Stimulated activated CD4-positive, alpha-beta T cell treated with anti-CD3 and anti-CD28 coated beads, Interleukin-1b, Interleukin-23, amount 100 ng/mL, for 48 hours (primary cell): ENCODE measurements at places on chromosomes 1 and 21.

GRCh38 chr1:224726441-224727182 lies 110.5 kb downstream of the CNIH3 start:
- no peak for DNase-seq

GRCh38 chr21:23968722-23969647 lies 1638.3 kb downstream of the MRPL39 start:
- peak; percentile 73 for DNase-seq

DNA sequence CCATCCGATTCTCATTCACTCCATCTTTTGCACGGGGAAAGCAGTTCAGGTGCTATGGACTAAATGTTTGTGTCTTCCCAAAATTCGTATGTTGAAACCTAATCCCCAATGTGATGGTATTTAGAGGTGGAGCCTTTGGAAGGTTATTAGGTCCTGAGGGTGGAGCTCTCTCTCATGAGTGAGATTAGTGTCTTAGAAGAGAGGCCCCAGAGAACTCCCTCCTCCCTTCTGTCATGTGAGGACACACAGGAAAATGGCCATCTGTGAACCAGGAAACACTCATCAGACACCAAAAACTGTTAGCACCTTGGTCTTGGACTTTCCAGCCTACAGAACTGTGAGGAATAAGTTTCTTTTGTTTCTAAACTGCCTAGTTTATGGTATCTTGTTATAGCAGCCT lies 15.8 kb upstream of the CCDC190 start:
- no peak for DNase-seq

- DNase-seq: no peak
These were observed 150.6 kb downstream of the CRB1 start for GRCh38 chr1:197418693-197419092.

DNA sequence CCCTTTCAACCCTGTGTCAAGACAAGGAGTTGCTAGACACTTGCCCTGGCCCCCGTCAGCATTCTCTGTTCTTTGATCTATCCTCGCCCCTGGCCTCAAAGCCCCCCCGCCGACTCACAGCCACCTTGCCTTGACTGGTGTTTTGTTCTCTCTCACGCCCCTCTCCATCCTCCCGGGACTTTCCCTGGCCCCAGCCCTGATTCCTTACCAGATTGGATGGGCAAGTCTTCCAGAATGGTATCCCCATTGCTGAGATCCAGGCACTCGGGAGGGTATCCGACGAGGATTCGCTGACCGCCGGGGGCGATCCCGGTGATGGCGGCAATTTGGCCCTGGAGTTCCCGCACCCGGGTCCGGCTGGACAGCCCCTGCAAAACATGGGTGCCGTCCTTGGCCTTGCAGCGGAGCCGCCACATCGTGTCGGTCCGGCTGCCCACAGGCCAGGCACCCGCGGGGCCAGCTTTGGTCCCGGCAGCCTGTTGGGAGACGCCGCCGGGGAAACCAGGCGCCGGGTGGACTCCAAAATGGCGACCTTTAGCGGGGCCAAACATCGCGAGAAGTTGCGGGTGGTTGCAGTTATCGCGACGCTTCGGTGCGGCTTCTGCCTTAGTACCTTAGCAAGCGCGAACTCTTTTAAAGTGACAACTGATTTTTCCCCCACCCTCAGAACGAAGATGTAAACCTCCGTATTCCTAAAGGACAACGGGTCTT lies 373 bp downstream of the YOD1 start:
- peak; percentile 91 for DNase-seq

DNA sequence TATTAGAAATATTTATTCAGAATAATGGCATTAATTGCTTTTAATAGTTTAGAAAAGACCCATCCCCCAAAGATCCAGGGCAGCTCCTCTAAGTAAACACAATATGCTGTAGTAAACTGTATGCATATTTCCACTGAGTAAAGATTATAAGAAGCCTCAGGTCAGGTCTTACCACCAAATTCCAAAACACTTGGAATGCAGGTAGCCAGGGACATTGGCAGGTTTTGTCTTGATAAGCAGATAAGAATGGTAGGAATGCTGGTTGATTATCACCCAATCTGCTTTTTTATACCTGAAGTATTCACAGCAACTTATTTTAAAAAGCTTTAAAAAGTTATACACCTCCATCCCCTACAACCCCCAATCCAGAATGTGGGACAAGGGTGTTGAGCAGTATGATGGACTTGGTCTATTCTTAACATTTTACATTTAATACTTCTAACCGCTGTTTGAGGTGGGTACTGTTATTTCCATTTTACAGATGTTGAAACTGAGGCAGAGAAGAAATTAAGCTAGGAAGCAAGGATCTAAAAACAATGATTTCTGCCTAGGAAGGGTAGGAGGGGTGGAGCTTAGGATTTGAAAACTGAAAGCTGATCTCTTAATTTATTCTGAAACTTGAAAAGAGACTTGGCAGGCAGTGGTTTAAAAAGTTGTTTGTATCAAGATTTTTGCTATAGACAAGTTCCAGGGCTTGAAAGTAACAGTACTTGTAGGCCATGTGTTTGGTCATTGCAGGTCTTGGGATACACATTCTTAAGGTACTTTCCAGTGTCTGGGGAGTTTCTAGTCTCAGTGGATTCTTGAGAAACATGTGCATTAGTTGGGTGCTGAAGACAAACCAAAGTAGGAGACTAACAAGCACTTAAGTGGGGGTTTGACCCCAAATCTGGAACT lies 15.6 kb upstream of the THEM4 start:
- DNase-seq: no peak

DNA sequence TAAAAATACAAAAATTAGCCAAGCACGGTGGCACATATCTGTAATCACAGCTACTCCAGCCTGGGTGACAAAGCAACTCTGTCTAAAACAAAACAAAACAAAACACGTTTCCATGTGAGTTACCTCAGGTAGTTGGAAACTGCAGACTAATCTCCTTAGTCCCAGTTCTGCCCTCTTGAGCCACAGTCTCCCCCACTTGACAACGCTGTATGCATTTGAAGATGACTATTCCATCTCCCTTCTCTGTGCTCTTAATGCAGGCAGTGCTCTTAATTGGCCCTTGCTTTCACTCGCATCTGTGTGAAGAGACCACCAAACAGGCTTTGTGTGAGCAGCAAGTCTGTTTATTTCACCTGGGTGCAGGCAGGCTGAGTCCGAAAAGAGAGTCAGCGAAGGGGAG lies 19.6 kb upstream of the DHCR24 start:
- DNase-seq: no peak

GRCh38 chr1:161216945-161217712 lies 2.0 kb downstream of the FCER1G start:
- DNase-seq: no peak

GRCh38 chr1:93489756-93490155 lies 41.8 kb downstream of the FNBP1L start:
- no peak for DNase-seq

GRCh38 chr21:42614396-42614795 lies 39.0 kb upstream of the PDE9A start:
- peak; percentile 55 for DNase-seq

DNA sequence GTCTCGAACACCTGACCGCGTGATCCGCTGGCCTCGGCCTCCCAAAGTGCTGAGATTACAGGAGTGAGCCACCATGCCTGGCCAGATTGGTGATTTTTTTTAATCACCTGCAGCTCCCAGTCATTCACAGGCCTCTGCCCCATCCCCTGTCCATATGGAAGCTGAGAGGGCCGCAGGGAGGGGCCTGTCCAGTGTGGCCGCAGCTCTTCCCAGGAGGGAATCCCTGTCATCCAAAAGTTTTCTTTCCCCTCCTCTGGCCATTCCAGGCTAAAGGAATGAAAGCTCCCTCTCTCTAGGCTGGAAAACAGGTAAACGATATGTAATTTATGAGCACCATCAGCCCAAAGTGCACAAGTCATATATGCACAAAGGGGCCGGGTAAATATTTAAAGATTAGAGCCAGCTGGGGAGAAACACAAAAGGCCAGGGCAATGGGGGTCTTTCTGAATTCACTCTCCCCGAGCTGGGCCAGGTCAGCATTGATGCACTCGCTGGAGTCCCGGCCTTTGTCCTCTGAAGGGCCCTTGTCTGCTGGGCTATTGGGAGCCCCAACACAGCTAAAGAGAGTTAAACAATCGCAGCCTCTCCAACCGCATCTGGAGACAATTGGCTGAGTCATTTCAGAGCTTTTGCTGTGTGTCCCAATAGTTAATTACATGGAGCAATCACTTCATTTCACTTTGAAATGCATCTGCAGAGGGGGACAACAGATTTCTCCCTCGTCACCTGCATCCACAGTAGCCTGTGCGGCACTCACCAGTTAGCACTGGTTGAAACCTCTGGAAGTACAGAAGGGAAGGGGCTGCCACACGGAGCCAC lies 3.8 kb upstream of the HES3 start:
- no peak for DNase-seq

GRCh38 chr1:68293609-68294366 lies 61.5 kb upstream of the WLS start:
- no peak for DNase-seq

GRCh38 chr1:224273641-224274040 lies 56.3 kb downstream of the NVL start:
- no peak for DNase-seq

GRCh38 chr1:181425566-181425965 lies 57.8 kb upstream of the CACNA1E start:
- no peak for DNase-seq

DNA sequence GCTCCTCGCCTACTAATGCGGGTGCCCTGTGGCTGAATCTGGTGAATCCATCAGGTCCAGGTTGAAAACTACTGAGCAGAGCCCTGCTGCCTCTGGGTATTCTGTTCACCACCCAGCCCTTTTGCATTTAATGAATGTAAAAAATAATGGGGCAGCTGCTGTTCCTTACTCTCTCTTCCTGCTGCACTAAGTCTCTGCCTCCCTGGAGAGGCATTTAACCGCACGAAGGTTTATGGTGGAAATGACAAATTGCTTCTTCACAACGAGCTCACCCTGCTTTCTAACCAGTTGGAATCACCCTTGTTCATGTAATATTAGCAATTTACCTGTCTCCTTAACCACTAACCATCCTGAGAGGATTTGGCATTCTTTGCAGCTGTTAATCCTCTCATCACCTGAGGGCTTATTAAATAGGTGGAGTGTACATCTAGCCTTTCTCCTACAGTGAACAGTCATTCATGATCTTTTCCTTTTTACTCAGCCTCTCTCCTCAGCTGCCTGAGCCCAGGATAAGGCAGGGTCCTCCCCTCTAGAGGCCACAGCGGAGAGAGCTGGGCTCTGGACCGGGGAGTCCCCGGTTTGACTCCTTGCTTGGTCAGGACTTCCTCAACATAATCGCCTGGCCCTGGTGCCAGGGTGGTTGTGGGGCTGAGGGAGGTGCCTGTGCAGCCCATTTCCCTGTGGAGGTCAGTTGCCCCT lies 97.6 kb downstream of the NOS1AP start:
- no peak for DNase-seq

GRCh38 chr1:53913352-53914033 lies 19.5 kb downstream of the DIO1 start:
- DNase-seq: no peak

DNA sequence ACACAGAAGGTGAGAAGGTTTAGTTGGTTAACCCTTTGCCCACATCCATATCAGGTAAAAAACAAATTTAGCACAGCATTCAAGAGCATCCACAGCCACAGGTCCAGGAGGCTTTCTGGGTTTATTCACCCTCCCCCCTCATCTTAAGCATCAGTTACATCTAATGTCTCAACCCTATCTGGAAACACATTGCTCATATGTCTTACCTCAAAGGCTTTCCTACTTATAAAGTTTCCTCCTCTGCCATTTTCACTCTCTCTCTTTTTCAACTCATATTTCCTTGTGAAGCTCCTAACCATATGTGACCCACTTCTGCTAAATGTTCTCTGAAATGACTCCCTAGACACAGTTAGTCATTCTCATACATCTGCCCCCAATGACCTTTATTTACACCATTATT lies 47.9 kb upstream of the RUNX1 start:
- DNase-seq: peak; percentile 38

DNA sequence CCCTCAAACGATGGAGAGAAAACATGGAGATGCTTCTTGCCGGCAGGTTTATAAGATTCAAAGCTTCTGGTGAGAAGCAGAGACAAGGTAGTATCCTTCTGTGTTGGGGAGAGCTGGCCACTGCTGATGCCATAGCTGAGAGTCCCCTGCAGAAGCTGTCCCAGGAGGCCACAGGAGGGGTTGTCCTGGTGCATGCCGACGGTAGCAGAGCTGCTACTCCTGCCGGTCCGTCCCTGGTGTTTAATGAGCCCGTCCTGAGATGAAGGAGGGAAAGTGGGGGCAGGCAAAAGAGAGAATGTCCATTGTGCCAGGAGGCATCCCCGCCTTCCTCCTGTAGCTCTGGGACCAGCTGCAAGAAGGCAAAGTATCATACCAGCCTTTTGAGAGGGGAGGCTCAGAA lies 10.4 kb upstream of the C2CD2 start:
- no peak for DNase-seq

DNA sequence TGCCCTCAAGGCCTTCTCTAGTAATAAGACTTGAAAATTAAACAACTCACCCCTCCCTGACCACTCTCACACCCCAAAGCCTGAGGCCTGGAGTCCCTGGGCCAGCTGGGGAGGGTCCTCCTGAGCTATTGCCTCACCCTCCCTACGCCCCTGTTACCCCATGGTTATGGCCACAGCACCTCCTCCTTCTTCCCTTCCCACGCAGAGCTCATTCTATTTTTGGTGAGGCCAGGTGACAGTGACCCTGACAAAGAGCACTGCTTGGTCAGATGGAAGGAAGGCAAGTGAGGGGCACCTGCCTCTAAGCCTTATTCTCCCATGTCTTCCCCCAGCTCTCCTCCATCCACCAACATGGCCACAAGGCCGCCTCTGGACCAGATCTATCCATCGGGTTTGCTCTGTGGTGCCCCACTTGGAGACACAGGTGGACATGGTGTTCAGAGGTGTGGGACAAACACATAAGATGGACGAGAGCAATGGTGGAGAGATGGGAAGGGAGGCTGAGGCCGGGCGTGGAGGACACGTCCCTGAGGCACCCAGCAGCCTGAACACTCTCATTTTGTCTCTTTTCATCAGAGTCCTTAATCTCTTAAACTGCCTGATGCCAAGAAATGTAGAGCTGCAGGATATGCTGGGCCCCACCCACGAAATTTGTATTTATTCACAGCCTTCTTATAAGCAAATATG lies 42.6 kb downstream of the FCRL5 start:
- no peak for DNase-seq

- DNase-seq: no peak
These were observed 64.3 kb downstream of the NIBAN1 start for GRCh38 chr1:184910005-184910404.

DNA sequence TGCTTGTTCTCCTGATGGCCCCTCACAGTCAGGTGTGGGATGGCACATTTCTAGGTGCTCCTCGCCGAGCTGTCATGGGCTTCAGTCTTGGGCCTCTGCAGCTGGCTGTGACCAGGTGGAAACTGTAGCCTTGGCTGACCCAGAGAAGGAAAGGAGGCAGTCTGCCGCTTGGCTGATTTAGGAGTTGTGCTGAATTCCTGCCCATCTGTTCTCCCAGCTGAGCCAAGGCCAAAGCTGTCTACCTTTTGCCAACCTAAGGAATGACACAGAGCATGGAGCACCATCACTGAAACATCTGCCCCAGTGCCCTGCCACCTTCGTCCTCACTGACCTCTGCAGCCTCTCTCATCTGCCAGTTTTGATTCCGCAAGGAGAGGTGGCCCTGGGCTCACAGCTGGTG lies 27.9 kb downstream of the UTP25 start:
- DNase-seq: no peak
